Vagina (tissue), 2 donors: ENCODE measurements at places on chromosomes 3 and 15. TPM values are rescaled to one million over a fixed set of nuclear protein-coding genes. Genes with fewer than 3 reads are reported as not detected.

Gene RHOV
- 32.9 TPM for total RNA-seq

Gene ALDH1A2
- total RNA-seq, result 22.1 TPM

DNA sequence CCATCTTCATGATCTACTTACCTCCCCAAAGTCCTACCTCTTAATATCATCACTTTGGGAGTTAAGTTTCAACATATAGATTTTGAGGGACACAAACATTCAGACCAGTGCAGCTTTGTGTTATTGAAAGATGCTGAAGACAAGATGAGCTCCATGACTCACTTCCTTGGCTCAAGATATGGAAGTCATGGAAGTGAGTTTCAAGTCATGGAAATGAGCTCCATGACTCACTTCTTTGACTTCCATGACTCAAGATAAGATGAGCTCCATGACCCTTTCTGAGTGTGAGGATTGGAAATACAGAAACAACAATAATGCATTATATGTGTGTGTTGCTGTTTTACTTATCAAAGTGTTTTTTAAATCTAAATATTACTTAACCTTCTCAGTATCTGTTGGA is 170.2 kb upstream of the TPRG1 start:
- DNase-seq, result no peak

DNA sequence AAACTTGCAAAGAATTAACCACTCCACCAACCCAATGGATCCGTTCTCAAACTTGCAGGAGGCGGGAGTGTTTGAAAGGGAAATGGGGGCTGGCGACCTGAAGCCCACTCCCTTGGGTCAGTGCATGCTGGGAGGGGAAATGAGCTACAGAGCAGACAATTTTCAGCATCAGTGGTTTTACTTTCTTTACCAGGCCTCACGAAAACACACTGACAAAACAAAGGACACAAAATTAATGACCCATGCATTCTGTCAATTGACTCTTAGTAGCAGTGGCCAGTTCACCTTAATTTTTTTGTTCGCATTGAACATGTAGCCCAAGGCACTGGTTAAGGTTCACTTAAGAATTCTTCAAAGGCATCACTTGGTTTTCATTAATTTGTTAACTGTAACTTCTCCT is 413.5 kb downstream of the MECOM start:
- DNase-seq, result no peak

GRCh38 chr3:172749230-172749965 is 1.1 kb upstream of the ECT2 start:
- DNase-seq, result no peak

DNA sequence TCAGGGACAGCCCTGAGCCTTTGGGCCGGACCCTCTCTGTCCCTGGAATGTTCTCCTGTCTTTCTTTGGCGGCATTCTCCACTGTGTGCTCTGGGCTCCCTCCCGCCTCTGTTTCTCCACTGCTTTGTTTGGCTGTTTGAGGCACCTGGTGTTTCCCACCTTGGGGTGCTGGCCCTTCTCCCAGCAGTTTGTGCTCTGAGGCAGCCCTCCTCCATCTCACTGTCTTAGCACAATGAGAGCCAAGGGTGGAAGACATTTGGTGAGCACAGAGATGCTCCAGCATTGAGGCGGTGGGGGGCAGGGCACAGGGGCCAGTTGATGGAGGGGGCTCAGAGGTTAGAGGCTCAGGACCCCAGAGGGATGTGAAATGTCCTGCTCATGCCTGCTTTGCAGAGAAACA is 54.3 kb downstream of the RASGRF1 start:
- DNase-seq, result no peak

DNA sequence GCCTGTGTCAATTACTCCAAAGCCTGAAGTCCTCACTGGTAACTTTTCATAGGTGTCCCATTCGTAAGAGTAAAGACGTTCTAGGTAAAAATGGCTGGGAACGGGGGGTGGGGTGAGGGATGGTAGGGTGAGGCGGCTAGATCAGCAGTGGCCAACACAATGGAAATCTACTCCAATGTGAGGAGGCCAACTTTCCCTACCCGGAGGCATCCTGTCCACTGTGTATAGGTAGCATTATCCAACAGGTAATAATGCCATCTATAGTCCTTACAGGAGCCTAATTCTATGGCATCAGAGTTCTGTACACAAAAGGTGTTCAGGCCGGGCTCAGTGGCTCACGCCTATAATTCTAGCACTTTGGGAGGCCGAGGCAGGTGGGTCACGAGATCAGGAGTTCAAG is 29.1 kb downstream of the HDC start:
- peak; percentile 52 for DNase-seq

DNA sequence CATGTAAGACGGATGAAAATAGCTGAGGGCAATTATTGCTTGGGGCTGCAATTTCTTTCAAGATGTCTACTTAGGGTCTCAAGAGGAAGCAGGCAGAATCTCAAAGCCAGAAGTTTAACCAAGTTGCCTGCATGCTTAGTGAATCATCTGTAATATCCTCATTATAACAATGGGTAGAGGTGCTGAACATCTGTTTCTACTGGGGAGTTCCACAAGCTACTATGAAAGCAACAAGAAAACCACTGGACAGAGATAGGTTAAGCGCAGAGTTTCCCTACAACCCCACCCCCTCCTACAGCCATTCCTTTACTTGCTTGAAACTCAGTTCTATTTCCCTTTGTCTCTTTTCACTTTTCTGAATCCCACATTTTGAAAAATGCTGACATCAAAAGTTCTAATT is 759.4 kb upstream of the GBE1 start:
- no peak for DNase-seq
